CD4-positive, alpha-beta T cell treated with Interleukin-6 at 100 ng/mL for 8 hours (primary cell): ENCODE measurements at places on chromosomes 4 and X.

- no peak for DNase-seq
Observed at GRCh38 chrX:13607331-13607995, 38.1 kb downstream of the EGFL6 start.

GRCh38 chrX:108271397-108271787 is 166.8 kb downstream of the COL4A6 start:
- no peak for DNase-seq

- DNase-seq = no peak
Observed at GRCh38 chr4:2930135-2930757, 33.0 kb downstream of the NOP14 start.

GRCh38 chr4:40261231-40262076 is 64.6 kb downstream of the RHOH start:
- DNase-seq = no peak

GRCh38 chrX:16873106-16873505 is 2.9 kb upstream of the RBBP7 start:
- no peak for DNase-seq

GRCh38 chrX:107710617-107711391 is 64.8 kb downstream of the TSC22D3 start:
- peak; percentile 82 for DNase-seq

DNA sequence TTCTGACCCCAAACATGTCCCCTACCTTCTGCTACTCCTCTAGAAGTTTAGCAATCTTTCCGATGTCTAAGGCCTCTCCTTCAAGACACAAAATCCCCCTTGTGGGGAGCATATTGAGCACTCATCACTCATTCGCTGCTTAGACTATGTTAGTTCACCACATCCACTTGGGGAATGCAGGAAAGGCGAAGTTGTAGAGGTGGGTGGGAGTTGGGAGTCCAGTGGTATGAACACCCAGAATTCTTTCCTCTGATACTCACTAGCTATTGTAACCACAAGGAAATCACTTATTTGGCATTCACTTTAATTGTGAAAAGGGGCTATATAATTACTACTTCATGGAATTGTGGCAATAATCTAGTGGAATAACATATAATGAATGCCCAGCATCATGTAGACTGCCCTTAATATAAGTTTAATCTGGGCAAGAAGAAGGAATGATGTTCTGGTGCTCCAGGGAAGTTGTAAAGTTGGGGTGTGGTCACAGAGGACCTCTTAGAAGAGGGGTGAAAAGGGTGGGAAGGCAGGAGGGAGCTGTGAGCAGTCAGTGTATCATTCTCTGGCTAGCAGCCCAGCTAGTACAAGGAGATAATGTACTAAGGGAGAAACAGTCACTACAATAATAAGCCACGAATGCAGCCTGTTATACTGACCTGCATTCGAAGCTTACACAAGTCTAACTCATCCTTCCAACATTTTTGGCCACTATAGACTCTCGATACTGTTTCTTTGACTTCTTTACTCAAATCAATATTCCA is 468.2 kb upstream of the DIPK2B start:
- no peak for DNase-seq

GRCh38 chrX:152575331-152575730 is 62.4 kb upstream of the GABRQ start:
- DNase-seq = no peak

GRCh38 chr4:84500386-84501201 is 1.5 kb upstream of the NKX6-1 start:
- DNase-seq = no peak

- DNase-seq = no peak
Observed at GRCh38 chr4:22573198-22573597, 57.3 kb upstream of the ADGRA3 start.

- DNase-seq = no peak
Observed at GRCh38 chr4:87716371-87717265, 66.5 kb downstream of the DMP1 start.

GRCh38 chrX:136193771-136194170 is 46.4 kb downstream of the FHL1 start:
- no peak for DNase-seq

GRCh38 chrX:118974088-118974907 is at the start of gene LONRF3:
Gene LONRF3 (plus strand): TSS chrX:118974618. CDS start chrX:118974781, 163 bp downstream.
- DNase-seq = peak; percentile 66

- no peak for DNase-seq
Observed at GRCh38 chr4:46550471-46550870, 160.5 kb upstream of the GABRA2 start.

GRCh38 chr4:68494688-68495087 is 47.4 kb downstream of the TMPRSS11E start:
- no peak for DNase-seq

- no peak for DNase-seq
Observed at GRCh38 chr4:2182994-2183393, 58.9 kb downstream of the HAUS3 start.

GRCh38 chr4:79576429-79576753 is 168.4 kb upstream of the GK2 start:
- DNase-seq = no peak

GRCh38 chr4:173793937-173794510 is 264.0 kb upstream of the HAND2 start:
- no peak for DNase-seq

DNA sequence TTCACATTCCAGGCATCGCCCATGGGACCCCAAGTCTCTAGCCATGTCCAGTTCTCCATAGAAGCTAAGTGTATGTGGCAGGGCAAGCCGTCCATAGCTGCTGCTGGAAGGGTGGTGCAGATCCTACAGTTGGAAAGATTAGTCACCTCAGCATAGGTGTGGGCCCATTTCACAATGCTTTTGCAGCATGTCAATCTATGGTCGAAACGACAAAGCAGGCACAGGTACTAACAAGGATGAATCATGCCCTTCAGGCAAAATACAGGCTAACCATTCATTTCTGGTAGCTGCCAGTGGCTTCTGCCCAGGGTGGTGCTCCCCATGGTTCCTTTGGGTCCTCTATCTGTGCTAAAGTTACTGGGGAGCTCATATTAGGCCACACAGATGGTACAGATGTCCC is 225.2 kb downstream of the ADGRL3 start:
- no peak for DNase-seq

- no peak for DNase-seq
Observed at GRCh38 chr4:2604614-2605013, 68.2 kb downstream of the FAM193A start.

DNA sequence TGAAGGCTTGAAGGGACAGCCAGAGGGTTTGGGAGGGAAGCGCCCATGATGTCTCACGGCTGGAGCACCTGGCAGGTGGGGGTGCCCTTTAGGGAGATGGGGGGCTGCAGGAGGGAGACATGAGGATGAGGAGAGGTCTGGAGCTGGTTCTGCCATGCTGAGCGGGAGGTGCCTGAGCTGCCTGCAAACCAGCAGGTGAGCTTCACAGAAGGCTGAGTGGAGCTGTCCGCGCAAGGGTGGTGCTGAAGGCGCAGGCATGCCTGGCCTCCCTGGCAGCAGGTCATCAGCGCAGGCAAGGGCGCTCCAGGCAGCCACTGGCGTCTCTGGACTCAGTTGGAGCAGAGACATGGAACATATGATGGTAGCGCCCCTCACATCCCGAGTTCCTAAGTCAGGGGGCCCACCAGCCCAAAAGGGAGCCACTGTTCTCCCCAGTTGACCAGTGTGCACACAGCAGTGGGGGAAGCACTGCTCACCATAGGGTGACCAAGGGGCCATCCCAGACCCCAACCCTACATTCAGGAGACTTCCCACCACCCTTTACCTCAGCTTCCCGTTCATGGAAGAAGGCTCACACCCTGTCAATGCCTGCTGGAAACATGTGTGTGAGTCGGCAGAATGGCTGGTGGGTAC is 25.8 kb downstream of the ADRA2C start:
- DNase-seq = no peak

DNA sequence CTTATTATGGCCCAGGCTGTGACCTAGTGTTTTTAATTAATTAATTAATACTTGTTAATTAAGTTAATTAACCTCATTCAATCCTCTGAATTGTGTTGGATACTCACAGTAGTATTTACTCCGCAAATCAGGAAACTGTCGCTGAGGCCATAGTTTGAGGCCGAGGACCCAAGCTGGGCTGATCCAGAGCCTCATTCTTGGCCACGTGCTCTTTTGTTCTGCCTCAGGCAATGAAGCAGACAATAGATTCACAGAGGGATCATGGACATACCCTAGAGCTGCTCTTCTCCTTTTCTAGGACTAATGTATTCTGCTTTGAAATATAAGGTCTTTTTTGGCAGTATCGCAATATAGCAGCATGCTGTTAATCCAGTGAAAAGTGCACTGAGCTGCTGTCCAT is 24.0 kb upstream of the SNCA start:
- no peak for DNase-seq

- no peak for DNase-seq
Observed at GRCh38 chr4:181950372-181951127, 292.7 kb upstream of the TENM3 start.

DNA sequence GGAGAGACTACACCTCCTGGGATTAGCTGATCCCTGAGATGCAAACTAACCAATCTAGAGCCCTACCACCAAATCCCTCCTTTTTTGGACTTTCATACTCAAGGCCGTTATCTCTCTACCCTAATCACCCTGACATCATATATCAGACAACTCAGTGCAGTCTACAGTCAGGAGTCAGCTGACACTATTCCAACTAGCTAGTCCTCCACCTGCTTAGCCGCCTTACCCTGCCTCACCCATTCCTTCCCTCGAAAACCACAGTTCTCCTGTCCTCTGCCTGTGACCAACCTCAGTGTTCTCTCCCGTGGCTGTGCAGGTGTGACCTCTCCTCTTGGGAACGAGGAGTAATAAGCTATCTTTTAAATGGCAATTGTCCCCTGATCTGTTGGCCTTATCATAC is 1.8 kb upstream of the PPEF2 start:
- no peak for DNase-seq

DNA sequence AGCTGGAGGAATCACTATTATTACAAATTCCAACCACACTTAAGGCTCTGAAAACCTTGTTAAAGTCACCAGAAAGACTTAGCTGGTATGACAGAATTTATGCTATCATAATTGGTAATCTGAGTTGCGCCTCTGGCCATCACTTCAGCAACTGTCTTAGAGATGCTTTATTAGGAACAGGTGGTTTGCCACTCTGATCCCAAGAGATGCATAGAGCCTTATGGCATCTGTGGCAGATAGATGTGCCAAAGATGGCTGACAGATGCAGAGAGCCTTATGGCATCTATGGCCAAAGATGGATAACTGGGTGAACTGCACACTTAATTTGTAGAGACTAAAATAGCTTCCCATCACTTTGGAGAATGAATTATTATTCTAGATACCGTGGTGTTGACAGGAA is 32.3 kb upstream of the PLAC8 start:
- no peak for DNase-seq

DNA sequence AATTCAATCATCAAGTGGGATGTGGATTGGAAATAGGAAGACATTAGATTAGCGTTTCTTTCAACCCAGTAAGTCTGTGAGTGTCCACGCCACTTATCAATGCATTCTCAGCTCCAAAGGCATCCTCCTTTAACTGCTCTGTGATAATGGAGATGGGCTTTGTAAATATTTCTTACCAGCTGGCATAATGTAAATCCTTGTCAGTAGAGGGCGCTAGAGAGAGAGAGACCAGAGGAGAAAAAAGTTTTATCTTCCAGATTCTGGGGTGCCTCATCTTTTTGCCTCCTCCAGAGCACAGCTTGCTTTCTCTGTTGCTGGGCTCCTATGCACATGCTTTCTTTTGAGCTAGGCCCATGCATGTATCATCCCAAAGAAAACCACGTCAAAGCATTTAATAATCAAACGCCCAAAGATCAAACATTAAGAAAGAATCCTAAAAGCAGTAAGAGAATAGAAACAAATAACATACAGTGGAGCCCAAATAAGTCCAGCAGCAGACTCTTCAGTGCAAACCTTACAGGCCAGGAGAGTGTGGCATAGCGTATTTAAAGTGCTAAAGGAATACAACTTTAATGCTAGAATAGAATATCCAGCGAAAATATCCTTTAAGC is 9.6 kb upstream of the MTMR1 start:
- peak; percentile 55 for DNase-seq

- no peak for DNase-seq
Observed at GRCh38 chrX:36961590-36961989, 46.6 kb upstream of the FAM47C start.

DNA sequence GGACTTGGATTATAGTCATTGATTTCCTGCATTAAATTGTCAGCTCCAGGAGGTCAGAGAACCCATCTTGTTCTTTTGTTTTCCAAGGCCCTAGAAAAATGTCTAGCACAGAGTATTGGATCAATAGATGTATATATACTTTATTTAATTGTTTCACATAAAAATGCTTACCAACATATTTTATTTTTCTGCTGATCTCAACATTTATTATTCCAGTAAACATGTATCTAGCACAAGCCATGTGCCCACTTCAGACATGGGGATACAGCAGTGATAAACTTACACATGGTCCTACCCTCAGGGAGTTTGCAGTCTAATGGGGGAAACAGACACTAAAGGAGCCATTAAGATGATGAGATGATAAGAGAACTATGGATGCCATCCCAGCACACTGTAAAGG is 49.1 kb upstream of the TBC1D9 start:
- DNase-seq = no peak

DNA sequence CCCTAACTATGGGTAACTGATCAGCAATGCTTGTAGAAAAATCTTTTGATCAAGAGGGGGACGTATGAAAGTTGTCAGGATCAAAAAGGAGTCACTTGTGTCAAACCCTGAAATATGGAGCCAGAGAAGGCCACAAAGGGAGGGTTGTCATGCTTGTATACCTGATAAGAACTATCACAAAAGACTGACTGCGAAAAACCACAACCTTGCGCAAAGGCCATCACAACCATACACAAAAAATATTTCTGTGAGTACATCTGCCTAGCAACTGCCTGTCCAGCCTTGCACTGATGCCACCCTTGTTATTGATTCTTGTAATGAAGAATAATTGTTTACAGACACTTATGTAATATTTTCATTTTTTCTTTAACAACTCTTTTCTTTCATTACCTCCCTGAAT is 22.8 kb upstream of the EIF4E start:
- DNase-seq = no peak

DNA sequence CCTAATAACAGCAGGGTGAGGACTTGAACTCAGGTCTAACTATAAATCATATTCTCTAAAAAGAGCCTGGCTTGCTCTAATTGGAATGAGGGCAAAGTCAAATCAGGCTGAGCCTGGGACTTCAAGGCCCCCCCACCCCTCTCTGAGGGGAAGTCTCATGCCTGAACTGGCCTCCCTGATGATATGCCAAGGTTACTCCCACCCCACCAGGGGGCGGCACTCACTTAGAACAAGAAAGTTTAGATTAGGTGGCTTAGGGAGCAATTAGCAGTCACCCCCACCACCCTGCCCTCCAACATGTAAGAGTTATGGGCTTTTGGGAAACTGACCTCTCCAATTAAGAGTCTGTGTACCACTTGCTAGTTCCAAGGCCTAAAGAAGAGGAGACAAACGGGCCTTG is 2.7 kb downstream of the FOXO4 start:
- peak; percentile 82 for DNase-seq

DNA sequence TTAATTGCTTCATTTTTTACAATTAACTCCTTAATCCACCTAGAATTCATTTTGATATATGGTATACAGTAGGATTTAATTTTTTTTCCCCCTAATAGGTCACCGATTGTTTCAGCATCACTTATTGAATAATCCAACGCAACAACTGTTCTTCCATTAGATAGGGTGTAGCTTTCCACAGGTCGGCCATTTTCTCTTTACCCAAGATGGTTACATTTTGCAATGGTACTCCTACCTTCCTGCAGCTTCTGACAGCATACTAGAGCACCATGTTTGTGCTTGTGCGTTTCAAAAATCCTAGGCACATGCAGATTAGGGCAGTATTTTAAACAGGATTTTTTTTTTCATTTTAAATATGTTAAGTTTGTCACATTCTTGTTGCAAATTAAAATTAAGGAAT is 2.3 kb downstream of the LINC00632 start:
- DNase-seq = no peak
